Inflammatory macrophage treated with lipopolysaccharide for 4 hours (primary cell): ENCODE measurements at places on chromosomes 4 and X.
A peak's percentile ranks its signal among the peaks of the same experiment; 100 is the strongest.

- peak; percentile 44 for DNase-seq
These were observed 94.7 kb downstream of the TMEM131L start for GRCh38 chr4:153560908-153561307.

DNA sequence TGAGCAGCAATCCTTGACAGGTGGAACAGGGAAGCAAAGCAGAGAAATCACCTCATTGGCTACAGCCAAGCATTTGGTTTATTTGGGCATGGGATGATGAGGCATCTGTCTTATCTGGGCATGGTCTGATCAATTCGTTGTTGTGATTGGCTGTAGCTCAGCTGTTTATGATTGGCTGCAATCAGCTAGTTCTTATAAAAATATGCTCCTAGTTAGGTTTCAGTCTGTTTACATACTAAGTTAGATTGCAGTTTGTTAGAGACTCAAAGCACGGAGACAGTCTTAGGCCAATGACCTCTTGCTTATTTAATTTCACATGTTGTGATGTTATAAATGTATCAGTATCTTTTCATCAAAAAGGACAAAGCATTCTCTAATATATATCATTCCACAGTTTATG, 312.0 kb downstream of the PDGFC start:
- no peak for DNase-seq

GRCh38 chrX:30712214-30712613, 59.0 kb downstream of the GK start:
- no peak for DNase-seq

DNA sequence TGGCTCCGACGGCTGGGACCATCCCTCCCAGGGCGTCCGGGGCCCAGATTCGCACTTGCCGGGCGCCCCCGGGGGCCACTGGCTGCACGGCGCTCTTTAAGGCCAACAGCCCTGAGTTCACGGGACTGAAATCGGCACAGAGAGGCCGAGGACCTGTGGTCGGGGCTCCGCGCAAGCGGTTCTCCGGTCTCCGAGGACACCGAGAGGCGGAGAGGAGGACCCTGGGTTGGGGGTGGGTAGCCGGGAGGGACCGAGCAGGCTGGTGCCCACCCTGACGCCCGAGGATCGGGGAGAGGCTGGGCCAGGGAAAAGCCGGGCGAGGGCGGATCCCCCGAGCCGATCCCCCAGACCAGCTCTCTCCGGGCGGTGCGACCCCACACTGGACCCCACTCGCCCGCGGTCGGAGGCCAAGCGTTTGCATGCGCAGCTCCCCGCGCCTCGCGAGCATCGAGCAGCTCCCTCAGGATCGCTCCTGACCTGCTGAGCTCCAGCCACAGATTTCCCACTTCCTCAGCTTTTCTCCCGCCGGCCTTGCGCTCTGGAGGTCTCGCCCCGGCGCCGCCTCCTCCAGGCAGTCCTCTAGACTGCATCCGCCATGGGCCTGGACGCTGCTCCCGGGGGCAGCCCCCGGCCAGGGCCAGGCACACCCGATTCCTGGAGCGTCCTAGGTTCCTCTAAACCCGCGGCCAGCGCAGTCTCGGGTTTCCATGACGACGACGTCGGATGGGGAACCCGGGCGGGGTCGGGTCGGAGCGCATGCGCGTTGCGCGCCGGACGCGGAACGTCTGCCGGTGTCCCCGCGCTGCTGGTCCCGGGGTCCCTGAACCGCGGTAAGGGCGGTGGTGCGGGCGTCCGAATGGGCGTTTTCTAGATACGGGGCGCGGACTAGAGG, 17.6 kb upstream of the NAT8L start:
- DNase-seq, result peak; percentile 94

DNA sequence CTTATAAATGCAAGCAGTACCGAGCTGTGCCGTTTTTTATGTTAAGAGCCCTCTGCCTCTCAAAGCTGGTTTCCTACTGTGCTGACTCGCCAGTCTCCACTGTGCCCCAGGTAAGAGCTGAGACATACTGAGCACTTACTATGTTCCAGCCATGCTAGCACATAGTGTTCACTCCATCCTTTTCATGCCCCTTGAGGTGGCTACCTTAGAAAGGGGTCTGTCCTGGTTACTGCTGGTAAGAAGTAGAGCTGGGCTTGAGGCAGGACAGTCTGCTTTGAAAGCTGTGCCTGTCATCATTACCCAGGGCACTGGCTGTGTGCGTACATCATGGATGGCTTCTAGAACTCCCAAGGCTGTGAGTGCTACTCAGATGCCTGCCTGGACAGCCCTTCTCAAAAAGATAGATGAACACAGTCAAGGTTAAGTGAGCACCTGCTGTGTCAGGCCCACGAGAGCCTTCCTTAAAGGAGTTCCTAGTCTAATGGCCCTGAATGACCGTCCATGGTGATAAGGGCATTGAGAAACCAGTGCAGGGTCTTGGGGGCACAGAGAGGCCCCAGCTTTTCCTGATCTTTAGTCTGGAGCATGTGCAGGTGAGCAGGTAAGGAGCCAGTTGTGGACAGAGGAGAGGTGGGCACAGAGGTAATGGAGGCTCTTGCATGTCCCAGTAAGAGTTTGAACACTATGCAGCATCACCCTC, 1.6 kb downstream of the STK32B start:
- DNase-seq, result no peak

DNA sequence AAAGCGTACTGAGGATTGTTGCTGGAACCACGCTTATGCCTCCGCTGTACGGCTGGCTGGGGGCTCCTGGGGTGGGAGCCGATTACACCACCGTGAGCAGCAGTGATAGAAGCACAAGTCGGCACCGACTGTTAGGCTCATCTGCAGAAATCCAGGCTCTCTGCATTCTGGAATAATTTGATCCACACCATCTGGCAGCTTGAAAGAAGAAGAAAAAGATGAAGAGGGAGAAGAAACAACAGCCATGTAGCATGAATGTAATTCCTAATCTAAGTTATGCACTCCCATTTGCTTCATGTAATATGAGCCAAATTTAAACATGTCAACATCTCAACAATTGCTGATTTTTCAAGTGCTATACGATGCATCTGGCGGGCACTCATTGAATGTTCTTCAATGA, 84.6 kb upstream of the DHX15 start:
- DNase-seq, result no peak

GRCh38 chrX:1307626-1308340, 28.8 kb upstream of the IL3RA start:
- DNase-seq, result no peak

DNA sequence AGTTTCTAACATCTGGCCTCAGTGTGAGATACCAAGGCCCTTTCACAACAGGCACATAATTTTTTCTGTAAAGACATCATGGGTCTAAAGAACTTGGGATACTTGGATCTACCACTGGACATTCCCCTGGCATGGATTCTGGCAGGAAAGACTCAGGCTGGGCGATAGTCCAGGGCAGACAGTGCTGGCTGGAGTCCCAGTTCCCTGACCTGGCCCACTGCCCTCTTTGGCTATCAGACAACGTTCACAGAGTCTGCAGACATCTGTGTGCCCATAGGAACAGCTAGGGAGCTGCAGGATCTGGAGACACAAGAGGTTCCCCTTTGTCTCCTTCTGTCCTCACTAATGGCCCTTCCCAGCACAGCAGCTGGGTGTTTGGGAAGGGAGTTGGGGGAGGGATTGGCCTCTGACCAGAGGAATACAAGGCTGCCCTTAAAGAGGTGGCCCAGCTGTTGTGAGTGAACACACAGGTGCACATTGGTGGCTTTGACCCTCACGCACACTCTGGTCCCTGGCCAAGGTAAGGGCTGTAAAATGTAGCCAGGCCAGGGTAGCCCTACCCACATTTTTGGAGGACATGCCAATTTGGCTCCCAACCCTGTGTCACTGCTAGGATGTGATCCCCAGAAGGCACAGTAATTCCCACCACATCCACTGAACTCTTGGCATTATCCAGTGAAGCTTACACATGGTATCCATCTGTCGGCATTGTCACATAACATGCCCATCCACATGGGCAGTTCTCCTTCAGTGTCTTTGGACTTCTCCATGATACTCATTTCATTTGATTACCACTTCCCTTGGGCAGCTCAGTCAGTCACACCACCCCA, 72.3 kb downstream of the SOX3 start:
- no peak for DNase-seq

GRCh38 chr4:113955411-113955810, 24.0 kb downstream of the ARSJ start:
- no peak for DNase-seq

DNA sequence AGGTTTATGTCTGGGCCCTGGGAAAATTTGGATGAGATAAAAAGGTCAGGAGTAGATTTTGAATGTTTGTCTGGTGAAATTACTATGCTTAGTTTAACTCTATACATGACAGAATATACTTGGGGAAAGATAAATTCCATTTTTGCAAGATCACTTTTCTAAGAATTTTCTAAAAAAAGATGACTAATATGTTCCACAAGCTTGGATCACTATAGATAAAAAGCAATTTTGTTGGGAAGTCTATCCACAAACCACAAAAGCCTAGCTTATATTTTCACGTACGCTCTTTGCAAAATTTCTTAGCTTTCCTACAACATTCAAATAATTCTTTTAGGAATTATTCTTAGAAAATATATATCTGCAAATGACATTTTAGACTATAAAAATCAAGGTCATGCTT, 20.6 kb upstream of the COQ2 start:
- no peak for DNase-seq

- peak; percentile 29 for DNase-seq
These were observed 2.3 kb upstream of the IRF2 start for GRCh38 chr4:184476695-184477094.

GRCh38 chrX:105331244-105331643, 110.8 kb upstream of the TEX13A start:
- no peak for DNase-seq

- no peak for DNase-seq
These were observed 18.7 kb upstream of the ZNF185 start for GRCh38 chrX:152878976-152879755.

DNA sequence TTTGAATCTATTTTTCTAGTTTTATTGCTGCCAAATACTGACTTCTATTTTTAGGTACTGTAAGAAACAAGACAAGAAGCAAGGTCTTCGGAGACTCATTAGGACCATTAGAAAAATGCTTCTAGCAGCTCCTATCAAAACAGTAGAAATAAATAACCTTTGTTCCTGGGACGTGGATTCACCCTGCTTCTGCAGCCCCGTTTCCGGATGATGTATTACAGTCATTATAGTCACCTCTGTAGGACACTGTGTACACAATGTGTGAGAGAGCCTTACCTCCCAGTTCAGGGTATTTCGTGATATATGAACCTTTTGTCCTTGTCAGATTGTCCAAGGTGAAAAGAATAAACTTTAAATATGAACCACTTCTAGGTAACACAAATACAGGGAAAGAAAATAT, 484.0 kb upstream of the TECRL start:
- DNase-seq, result no peak

DNA sequence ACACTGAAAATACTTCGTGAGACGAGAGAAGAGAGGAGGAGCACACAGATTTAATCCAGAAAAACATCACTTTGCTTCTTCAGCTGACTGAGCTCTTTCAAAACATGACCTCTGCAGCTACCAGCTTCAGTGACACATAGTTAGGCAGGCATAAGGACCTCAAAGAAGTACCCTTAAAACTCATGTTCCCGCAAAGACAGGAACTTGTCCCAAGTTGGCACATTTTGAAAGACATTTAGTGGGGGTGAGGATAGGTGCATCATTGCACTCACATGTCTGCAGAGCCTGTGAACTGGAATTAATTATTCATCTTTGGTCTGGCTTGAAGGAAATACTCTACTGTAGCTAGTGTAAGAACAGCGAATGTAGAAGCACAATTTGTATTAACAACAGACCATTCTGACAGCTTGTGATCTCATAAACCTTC, 221.8 kb downstream of the MGST2 start:
- DNase-seq, result peak; percentile 63

GRCh38 chr4:114563536-114564315, 34.9 kb upstream of the UGT8 start:
- DNase-seq, result no peak

- no peak for DNase-seq
These were observed 82.0 kb downstream of the TECRL start for GRCh38 chr4:64327237-64327636.

DNA sequence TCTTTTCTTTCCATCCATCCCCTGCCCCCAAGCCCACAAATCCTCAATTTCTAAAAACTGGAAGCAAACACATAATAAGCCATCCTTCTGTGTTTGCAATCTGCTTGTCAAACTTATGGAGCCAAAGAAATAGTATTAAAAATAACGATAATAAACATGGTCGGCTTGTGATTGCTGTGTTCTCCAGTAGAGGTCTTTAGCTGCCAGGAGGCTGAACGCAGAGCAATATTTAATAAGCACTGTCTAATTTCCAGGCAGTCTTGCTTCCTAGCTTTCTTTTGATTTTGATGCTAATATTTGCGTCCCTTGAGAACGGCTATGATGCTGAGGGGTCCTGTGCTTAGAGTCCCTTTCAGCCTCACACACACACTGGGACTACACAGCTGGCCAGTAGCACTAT, 3.2 kb upstream of the HELT start:
- DNase-seq, result no peak

- no peak for DNase-seq
These were observed 46.4 kb downstream of the GPAT3 start for GRCh38 chr4:83582289-83582785.

- DNase-seq, result no peak
These were observed 104.2 kb upstream of the TLR2 start for GRCh38 chr4:153579872-153580271.

GRCh38 chr4:39062770-39063097, 702 bp downstream of the KLHL5 start:
- DNase-seq, result no peak

- DNase-seq, result peak; percentile 49
These were observed 30.8 kb downstream of the DAPP1 start for GRCh38 chr4:99847362-99847976.

GRCh38 chr4:181998398-181999295, 244.6 kb upstream of the TENM3 start:
- DNase-seq, result no peak

DNA sequence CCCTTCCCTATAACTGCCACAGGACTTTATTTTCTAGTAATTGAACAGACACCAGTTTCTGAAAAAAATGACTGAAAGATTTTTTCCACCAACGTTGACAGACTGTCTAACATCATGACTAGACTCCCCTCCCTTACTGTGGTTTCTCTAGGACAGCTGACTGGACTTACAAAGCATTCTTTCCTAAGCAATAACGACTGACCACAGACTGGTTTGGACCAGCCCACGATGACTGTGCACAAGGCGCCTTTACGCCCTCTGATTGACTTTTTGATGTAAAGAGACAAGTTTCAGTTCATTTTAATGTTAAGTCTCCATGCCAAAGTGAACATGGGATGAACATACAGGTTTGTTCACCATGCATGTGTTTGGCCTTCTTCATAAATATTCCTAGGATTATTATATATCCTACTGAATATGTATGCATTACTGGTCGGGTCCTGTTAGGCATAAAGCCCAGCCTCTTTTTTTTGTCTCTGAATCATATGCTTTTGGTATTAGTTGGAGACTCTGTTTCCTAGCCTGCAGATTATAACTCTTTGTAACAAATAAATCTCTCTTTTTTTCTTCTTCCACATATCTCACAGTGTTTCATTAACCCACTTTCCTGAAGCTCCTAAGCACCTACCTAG, 50.5 kb upstream of the UGT2B4 start:
- no peak for DNase-seq
